ENCODE measurements at places on chromosomes 13 and 19.

DNA sequence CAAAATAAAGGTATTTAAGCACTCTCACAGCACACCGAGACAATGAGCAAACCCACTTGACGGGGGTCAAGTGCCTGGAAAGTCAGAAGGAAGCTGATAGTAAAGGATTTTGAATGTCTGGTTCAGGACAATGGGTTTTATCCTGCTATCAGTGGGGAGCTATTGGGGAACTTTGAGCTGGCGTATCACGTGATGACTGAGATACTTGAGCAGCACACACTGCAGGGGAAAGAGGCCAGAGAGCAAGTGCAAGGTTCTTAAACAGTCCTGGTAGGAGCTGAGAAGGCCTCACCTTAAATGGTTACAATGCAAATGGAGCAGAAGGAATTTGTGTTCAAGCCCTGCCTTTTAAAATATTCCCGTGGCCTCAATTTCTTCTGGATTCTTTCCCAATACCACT is 225.3 kb downstream of the LACC1 start:
- DNase-seq = no peak

- no peak for DNase-seq
These were observed 77.9 kb upstream of the TEX29 start for GRCh38 chr13:111242585-111242984.

GRCh38 chr19:31232180-31232579 is 117.1 kb downstream of the TSHZ3 start:
- no peak for DNase-seq

DNA sequence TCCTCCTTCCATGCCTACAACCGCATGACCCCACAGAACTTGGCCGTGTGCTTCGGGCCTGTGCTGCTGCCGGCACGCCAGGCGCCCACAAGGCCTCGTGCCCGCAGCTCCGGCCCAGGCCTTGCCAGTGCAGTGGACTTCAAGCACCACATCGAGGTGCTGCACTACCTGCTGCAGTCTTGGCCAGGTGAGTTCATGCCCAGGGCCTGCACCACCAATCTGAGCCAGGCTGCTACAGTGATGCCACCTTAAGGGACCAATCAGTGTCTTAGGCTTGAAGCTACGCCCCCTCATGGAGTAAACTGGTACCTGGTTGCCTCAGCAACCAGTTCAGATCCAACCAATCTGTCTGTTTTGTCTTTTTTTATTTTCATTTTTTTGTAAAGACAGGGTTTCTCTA is 5.2 kb downstream of the SYDE1 start:
- no peak for DNase-seq

DNA sequence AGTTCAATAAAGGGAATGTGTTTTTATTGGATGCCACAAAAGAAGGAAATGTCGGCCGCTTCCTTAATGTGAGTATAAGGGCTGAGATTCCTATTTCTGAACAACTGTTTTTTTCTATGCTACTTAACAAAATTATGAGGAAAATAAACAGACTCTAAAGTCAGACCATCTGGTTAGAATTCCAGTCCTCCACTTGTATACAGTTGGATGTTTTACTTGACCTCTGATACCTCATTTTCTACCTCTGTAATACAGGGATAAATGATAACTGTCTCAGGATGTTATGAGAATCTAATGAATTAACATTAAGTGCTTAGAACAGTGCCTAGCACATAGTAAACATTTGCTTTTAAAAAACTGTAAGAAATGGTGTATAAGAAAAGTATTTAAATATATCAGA is 7.2 kb upstream of the PHF11 start:
- no peak for DNase-seq

- DNase-seq = no peak
These were observed 111.0 kb downstream of the HSPH1 start for GRCh38 chr13:31050486-31051400.

- no peak for DNase-seq
These were observed 323.3 kb upstream of the ZNF507 start for GRCh38 chr19:32022044-32022640.

GRCh38 chr19:42132851-42133528 is 744 bp upstream of the POU2F2 start:
- DNase-seq = peak; percentile 83

GRCh38 chr19:38213911-38214625 is 10.0 kb downstream of the DPF1 start:
- peak; percentile 36 for DNase-seq

DNA sequence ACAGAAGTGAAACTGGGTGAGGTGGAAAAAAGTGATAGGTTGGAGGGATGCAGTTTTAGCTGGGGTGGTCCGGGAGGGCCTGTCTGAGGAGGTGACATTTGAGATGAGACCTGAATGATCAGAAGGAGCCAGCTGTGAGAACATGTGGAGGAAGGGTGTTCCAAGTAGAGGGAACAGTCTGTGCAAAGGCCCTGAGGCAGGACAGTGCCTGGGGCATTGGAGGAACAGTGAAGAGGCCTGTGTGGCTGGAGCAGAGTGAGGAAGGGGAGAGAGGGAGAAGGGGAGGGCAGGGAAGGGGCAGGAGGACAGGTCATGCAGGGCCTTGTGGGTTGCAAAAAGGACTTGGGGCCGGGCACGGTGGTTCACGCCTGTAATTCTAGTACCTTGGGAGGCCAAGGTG is 36.3 kb upstream of the PTPRS start:
- no peak for DNase-seq

DNA sequence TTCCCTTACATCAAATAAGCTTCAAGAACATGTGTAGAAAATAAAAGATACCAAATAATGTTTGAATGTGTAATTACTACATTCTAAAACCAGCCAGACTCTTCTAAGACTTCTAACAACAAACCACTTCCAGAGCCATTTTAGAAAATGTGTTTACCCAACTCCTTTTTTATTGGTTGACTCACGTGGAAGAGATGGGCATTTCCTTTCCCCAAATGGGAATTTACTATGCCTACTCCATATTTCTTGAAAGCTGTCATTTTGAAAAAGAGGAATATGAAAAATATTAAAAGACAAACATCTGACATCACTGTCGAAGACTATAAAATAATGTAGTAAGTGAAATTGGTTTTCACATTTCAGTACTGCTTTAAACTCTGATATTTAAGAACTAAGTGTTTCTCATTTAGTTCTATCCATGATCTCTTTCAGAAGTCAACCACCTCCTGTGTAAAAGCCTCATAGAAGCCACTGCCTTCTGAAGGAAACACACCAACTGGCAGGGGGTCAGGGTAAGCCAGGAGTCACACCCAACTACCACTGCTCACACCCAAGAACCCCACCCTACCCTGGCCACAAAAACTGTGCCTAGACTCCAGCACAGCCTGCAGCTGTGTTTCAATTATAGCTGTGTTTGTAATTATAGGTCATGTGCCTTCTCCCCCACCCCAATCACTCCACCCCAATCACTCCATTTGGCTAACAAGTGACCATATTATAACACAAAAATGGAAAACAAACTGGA is 86.8 kb downstream of the UBL3 start:
- no peak for DNase-seq

GRCh38 chr19:14035706-14036105 is 4.1 kb downstream of the IL27RA start:
- DNase-seq = no peak

DNA sequence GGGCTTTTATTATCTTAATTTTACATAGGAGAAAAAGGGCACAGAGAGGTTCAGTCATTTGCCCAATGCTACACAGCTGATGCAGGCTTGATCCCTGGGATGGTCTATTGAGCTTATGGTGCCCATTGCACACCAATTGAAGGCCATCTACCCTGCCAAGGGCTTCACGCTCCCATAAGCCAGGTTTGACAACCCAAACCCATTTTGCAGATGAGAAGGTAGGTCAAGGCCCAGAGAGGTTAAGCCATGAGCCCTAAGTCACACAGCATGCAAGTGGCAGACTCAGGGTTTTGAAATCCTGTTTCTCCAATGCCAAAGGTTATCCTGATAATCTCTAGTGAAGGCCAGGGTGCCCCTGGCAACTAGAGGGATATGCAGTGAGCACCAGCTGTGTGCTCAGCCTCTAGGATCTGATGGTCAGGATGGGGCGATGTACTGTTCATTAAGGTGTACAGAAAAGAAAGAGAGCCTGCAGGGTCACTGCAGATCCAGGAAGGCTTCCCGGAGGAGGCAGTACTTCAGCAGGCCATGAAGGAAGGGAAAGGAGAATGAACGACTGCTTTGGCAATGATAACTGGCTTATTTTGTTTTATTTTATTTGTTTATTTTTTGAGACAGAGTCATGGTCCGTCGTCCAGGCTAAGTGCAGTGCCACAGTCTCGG is 8.1 kb downstream of the CREB3L3 start:
- DNase-seq = no peak

GRCh38 chr19:46413262-46414031 is at the start of gene CCDC8:
Gene CCDC8, minus strand, starts transcription at chr19:46413564. Its CDS starts 754 bp downstream, at chr19:46412810.
- DNase-seq = no peak

- DNase-seq = no peak
These were observed 247.6 kb upstream of the ARGLU1 start for GRCh38 chr13:106815545-106815944.

DNA sequence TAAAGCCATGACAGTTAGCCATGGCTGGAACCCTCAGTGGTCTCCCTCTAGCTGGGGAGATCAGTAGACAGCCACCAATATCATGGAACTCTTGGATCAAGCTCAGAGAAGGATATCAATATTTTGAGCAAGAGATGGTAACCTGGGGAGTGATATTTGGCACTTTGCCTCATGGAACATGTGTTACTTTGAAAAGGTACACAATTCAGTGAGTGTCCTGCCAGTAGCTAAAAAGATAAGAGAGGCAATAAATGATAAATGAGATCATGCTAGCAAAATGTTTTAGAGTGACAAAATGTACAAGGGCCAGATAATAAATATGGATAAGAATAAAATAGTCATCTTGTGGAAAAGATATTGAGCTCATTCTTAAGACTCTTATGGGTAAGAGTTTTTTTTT is 1618.7 kb downstream of the OLFM4 start:
- no peak for DNase-seq

- peak; percentile 48 for DNase-seq
These were observed 2.5 kb downstream of the LYL1 start for GRCh38 chr19:13100031-13100588.

GRCh38 chr13:97142452-97142851 is 79.7 kb upstream of the MBNL2 start:
- DNase-seq = no peak

DNA sequence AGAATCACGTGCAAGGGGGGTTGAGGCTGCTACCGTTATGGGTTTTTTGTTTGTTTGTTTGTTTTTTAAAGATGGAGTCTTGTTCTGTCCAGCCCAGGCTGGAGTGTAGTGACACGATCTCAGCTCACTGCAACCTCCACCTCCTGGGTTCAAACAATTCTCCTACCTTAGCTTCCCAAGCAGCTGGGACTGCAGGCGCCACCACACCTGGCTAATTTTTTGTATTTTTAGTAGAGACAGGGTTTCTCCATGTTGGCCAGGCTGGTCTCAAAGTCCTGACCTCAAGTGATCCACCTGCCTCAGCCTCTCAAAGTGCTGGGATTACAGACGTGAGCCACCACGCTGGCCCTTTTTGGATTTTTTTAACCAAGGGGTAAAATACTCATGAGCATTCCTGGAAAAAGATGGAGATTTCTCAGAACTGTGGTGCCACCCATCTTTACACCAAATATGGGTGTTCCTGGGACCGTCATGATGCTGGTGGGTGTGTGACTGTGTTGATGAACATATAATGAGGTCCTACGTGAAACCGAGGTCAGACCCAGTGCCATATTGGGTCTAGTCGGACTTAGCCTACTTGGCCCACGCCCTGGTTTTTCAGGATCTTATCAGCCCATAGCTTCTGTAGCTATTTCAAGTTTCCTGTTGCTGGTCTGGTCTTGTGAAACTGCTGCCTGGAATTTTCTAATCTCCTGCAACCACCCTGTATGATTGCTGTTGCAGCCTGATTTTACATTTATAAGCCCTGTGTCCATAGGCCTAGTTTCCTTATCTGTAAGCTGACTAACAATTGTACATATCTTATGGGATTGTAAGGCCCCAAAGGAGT is 6.2 kb downstream of the PPP1R15A start:
- no peak for DNase-seq

GRCh38 chr13:103187721-103188156 is 121.5 kb upstream of the SLC10A2 start:
- DNase-seq = no peak

DNA sequence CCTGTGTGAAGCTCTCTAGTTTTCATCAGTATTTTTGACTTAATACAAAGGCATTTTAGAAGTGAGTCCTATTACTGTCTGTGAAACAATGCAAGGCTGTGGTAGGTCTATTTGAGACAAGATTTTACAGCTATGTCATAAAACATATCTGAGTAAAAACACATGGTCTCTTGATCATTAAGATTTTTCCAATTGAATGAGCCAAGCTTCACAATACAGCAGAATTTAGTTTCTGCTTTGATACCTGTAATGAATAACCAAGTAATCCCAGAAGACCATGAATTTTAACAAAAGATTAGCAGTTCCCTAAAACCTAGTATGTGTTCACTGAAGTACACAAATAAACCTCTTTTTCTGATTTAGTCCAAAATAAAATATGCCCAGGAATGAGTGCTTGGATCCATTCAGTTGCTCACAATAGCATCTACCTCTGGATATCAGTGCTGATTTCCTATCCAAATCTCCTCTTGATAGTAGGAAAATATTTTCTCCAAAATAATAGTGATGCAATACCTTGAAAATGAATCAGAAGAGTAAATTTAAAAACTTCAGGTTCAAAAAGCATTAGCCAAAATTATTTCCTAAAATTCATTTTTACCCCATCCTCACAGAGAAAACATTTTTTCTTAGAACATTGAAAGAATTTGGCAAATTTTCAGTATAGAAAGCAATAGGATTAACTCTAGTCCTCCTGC is 533.5 kb upstream of the SGCG start:
- no peak for DNase-seq

DNA sequence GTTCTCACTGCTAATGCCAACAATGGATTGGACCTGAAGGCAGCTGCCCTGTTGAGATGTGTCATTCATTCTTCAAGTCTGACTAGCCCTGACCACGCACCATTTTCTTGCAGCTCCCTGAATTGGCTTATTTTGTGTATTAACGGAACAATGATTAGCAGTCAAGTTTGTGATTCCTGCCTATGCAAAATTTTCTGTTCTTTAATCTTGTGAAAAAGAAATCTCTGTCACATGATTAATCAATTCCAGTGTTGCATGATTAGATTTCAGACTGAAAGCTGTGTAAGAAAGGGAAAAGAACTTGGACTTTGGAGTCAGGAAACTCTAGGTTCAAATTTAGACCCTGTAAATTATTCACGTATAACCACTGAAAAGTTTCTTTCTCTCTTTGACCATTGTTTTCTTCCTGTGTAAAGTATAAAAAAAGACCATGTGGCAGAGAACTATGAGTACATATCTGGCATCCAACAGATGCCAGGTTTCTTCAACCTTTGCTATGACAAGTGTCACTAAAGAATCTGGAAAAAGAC is 64.5 kb upstream of the SLC10A2 start:
- DNase-seq = no peak

DNA sequence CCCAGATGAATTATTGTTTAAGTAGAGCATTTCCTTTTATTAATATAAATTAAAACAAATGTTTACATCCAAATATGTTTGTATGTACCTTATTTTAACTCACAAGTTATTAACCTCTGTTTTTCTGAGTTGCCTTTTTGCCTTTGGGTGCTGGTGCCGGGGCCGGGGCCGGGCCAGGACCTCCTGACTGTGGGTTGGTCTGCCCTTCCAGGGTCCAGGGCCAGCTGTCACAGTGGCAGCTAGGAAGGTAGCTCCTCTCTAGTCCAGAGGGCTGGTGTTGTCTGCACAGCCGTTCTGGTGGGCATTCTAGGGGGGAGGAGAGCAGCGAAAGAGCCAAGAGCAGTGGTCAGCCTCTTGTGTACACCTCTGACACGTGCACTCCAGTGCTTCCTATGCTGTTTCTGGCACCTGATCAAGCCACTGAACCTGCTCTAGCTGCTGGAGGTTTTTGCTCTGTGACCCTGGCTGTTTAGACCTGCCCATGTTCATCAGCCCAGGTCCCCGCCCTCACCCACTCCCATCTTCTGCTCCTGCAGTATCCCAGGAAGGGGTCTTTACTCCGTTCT is 2.0 kb upstream of the UBA2 start:
- DNase-seq = no peak
